ENCODE measurements at places on chromosomes 2 and 18.

GRCh38 chr2:168470320-168471162, 14.5 kb downstream of the CERS6 start:
- DNase-seq, result peak; percentile 65

DNA sequence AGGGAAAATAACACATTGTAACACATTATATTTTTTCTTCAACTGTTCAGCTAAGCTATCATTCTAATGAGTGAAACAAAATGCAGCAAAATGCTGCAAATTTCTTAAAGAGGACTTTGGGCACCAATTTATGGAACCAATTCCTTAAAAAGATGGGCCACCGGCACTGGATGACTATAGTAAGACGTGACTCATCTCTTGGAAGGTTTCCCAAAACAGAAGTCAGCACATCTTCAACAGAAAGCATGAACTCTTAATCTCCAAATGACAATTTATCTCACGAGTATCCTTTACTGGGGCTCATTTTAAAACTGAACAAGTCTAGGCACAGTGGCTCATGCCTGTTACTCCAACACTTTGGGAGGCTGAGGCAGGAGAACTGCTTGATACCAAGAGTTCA, 213.4 kb downstream of the CDH20 start:
- DNase-seq, result peak; percentile 45

GRCh38 chr2:96452053-96452452, 53.1 kb downstream of the NEURL3 start:
- DNase-seq, result no peak

DNA sequence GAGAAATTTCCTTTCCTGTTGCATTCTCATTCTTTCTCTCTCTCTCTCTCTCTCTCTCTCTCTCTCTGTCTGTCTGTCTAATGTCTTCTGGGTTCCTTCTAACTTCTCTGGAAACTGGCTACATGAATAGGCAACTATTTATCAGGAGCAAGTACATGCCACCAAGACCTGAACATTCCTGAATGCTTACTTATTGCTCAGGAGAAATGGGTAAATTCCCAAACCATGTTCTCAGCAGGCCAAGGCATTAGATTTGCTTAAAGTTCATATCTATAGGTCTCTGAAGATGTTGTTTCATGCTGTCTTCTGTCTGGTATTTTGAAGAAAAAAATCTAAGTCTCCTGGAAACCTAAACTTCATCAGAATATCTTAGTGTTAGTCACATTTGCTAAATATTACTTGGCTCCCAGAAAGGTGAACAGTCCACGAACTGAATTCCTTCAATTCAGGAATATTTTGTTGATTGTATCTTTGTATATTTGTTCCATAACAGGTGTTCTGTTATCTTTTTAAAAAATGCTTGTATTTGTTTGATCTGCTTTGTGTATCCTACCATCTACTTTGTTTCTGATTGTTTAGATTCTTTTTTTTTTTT, 77.2 kb upstream of the FIGN start:
- DNase-seq, result no peak

Data from MV-4-11 (cell line).